EL (cell line): ENCODE measurements at places on chromosomes 11 and 22.

- DNase-seq, result no peak
Measured at GRCh38 chr11:16292167-16292859, 64.0 kb downstream of the SOX6 start.

DNA sequence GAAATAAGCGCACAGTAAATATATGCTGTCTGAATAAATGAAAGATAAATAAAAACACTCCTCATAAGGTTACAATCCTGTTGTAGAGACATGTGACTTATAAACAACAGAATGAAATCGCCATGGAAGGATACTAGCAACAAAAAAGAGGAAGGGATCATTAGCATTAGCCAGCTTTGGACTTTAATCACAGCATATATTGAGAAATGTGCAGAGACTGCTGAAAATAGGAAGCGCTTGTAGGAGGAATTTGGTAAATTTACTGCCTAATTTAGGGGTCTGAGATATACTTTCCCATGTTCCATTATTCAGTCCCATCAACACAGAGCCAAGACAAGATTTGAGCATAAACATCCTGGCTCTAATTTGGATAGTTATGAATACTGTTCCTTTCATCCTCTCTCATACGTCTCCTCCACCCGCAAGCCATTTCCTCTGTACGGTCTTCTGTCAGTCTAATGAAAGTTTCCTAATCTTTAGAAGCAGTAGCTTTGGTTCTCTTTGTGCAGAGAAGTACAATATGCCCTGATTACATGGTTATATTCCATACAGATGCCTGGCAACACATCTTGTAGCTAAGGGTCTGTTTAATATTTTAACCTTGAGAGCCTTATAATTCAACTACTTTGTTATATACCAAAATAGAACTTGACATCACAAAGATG is 37.1 kb upstream of the AKIP1 start:
- DNase-seq, result no peak

DNA sequence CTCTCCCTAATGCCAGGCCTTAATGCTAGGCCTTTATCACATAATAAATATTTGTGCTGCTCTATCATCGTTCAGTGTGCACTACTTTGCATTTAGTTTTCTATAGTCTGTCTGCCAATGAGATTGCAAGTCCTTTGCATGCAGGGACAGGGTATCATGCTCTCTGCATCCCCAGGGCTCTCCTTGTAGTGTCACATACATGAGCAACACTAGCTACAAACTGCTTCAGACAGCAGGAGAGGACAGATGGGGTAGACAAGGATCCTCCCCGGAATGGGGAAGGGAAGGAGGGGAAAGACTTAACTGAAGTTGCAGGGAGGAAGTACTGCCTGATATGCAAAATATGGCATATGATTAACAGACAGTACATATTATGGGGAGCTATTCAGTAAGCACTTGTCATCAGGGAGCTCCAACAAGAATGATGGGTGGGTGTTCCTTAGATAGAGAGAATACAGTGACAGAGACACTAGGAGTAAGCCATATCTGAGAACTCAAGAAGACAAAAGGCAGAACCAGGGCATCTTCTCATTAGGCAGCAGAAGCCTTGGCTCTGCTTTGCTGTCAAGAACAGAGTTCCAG is 42.8 kb downstream of the ZNF202 start:
- DNase-seq, result no peak

GRCh38 chr22:43698403-43698802 is 113.7 kb downstream of the EFCAB6 start:
- peak; percentile 4 for DNase-seq

DNA sequence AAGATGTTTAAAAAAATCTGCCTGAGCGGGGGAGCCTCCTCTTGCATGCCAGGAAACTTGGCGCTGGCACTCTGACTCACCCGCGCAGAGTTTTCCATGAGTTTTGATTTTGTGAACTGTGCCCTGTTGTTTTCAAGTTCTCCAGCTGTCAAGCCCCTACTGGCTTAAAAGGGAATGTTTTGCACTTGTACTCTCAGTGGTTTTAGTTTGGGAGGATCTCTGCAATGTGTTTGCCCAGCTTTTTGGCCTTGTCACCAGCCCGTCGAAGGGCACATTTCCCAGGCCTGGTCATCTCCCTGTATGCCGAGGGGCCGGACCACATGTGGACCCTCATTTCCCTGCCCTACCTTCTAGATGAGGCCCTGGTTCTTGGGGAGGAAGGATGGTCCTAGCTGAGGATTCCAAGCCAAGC is 12.2 kb downstream of the MRGPRF start:
- peak; percentile 83 for DNase-seq

DNA sequence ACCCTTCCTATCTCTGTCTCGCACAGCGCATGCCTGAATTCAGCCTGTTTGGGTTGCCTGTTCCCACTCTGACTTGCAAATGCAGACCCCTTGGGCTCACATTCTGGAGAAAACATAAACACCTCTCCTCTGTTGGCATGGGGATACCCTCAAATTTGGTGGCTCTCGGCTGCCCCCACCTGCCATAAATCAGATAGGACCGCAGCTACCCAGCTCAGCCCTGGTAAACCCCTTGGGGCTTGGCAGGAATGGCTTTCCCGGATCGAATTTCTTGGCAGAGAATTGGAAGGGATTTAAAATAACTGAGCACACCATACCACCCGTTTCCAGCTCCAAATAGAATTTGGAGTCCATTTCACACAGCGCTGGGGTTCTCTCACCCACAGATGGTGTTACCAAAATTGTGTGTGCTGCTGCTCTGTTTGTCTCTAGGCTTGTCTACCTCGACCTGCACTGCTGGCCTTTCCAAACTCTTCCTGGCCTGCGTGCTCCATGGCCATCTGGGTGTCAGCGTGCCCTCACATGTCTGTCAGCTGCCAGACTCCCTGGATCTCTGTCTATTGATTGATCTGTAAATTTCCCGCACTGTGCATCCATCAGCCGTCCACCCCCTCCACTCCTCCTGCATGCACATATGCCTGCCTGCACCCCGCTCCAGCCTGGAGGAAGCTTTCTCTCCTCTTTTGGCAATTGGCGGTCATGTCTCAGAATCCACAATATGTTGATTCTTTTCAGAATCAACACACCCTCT is 134.0 kb downstream of the NTM start:
- no peak for DNase-seq

DNA sequence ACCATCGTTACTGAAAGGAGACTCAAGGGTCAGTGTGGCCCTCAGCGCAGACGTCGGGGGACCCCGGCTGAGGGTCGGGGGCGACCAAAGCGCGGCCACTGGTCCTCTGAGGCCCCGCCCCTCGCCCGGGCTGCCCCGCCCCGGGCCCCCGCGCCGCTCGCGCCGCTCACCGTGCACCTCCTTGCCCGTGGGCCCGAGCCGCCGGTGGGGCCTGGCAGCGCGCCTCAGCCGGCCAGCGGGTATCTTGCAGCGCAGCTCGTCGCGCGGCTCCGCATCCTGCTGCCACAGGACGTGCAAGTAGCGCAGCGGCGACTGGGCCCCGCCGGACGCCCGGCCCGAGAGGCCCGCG is 419 bp downstream of the ANKRD54 start:
- no peak for DNase-seq

GRCh38 chr22:20584029-20584871 is 76.8 kb downstream of the MED15 start:
- no peak for DNase-seq

GRCh38 chr11:92409355-92409754 is 184.7 kb downstream of the FAT3 start:
- DNase-seq, result no peak

GRCh38 chr11:65541093-65541982 is 16.5 kb downstream of the SCYL1 start:
- no peak for DNase-seq

DNA sequence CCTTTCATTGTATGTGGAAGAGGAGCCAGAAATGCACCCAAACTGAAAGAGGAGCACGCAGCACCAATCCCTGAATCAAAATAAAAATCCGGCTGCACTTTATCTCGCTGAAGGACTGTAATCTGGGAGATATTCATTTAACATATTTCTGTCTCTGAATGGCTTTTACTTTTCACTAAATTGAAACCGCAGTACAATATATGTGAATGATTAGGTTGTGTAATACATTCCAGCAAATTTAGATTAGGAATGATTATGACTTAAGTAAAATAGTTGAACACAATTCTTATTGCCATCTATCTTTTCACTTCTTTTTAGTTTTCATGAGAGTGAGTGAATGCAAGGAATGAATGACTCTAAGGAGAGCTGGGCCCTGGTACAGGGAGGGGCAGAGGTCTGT is 232.1 kb downstream of the ST3GAL4 start:
- no peak for DNase-seq
